Progenitor cell of endocrine pancreas (in vitro differentiated cells): ENCODE measurements at places on chromosomes 1 and 21.

DNA sequence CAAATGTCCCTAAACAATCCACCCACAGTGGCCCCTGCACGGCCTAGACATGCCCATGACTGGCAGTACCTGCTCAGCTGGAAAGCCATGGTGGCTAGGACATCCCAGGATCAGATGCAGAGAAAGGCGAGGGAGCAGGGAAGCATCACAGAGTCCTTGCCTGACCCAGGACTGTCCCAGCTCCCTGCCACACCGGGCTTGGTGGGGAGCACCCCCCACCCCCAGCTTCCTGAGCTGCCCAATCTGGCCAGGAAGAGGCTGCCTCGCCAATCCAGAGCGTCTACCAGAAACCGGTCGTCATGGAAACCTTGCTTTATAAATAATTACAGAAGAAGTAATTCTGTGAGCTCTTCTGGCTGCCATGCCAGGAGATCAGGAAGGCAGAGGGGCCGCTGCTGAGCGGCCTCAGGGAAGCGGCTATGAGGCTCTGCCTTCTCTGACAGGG, 34.8 kb downstream of the ACOT7 start:
- no peak for DNase-seq

- DNase-seq = no peak
Measured at GRCh38 chr21:35489389-35489980, 440.4 kb upstream of the RUNX1 start.

GRCh38 chr1:172642970-172643369, 15.9 kb upstream of the FASLG start:
- DNase-seq = no peak

- DNase-seq = no peak
Measured at GRCh38 chr1:23722652-23723051, 20.6 kb upstream of the ELOA start.

DNA sequence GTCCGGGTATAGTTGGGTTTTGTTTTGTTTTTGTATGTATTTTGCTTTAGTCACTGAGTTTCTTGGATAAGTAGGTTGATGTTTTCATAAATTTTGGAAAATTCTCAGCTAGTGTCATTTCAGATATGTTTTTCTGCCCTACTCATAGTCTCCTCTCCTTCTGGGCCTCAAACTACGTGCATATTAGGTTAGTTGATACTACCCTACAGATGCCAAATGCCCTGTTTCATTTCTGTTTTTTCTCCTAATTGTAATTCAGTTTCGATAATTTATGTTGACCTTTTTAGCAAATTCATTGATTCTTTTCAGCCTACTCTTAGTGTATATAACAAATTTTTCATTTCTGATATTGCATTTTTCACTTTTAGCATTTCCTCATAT, 268.6 kb upstream of the RGS18 start:
- no peak for DNase-seq

DNA sequence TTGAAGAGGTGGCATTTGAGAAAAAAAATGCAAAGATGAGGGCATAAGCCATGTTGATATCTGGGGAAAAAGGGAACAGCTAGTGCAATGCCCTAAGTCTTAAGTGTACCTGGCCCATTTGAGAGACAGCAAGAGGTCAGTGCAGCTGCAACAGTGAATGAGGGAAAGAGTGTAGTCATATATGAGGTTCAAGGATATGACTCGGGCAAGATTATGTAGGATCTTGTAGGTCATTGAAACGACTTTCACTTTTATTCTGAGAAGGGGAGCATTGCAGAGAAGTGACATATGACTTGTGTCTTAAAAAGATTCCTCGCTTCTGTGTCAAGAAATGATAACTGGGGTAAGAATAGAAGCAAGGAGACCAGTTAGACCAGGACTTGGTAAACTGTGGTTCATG, 31.0 kb downstream of the NTMT2 start:
- DNase-seq = no peak

GRCh38 chr1:21344750-21345443, 54.6 kb upstream of the ECE1 start:
- no peak for DNase-seq

DNA sequence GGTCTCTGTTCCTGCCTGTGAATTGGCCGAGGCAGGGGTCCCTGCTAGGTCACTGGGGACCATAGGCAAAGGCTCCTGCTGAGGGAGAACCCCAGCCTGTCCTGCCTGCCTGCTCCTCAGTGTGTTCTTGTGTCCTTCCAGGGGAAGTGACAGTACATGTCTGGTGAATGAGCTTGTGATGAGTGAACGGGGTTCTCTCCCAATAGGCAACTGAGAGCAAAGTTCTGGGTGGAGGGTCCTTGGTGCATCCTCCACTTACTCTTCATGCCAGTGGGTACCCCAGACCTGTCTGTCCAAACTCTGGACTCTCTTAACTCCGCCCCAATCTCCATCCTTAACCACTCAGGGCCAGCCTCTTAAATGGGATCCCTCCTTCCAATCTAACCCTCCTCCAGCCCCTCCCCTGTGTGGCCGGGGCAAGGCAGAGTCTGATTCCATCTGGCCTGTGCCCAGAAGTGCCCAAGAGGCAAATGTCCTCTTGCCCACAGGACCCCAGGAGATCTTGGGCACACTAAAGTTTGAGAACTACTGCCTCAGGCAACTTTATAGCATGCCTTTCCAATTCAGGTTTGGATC, 2.0 kb downstream of the XKR8 start:
- no peak for DNase-seq

DNA sequence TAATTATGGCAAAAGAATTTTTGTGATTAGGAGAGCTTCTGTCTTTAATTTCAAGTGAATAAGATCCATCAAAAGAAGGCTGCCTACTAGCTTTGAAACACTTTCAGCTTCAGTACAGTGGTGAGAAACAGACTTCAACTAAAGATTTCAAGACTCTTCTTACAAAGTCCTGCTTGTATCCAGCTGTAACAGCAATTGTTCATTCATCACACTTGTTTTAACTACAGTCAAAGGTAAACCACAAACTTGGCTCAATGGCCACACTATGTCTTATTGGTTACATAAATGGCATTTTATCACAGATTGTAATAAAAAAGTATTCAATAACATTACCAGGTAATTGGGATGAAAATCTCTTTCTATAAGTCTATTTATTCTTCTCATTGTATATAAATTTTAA, 59.2 kb downstream of the WARS2 start:
- DNase-seq = no peak

- no peak for DNase-seq
Measured at GRCh38 chr1:240149484-240150094, 57.9 kb downstream of the FMN2 start.

DNA sequence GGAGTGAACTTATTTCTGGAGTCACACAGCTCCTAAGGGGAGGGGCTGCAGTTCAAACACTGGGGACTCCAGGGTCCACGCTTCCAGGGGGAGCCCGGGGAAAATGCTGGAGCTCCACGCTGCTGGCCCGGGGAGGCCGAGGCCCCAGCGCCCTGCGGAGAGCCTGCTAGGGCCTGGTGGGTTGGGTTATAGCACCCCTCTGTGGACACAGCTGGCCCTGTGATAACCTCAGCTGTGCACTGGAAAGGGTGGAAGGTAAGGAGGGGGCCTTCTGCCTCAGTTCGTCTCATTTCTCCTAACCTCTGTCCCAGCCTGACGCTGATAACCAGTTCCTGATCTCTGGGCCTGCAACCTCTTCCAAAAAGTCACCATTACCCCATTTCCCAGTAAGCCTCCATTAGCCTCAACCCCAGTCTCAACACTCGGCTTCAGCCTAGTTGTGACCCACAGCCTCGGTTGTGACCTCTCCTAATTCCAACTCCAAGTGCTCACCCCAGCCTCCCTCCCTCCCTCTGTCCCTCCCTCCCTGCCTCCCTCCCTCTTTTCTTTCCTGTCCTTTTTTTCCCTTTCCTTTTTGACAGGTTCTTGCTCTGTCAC, 7.1 kb downstream of the NBL1 start:
- DNase-seq = peak; percentile 44

- DNase-seq = no peak
Measured at GRCh38 chr1:172906778-172907592, 143.8 kb downstream of the TNFSF18 start.

GRCh38 chr1:178490967-178491366, 5.8 kb downstream of the CLEC20A start:
- no peak for DNase-seq

DNA sequence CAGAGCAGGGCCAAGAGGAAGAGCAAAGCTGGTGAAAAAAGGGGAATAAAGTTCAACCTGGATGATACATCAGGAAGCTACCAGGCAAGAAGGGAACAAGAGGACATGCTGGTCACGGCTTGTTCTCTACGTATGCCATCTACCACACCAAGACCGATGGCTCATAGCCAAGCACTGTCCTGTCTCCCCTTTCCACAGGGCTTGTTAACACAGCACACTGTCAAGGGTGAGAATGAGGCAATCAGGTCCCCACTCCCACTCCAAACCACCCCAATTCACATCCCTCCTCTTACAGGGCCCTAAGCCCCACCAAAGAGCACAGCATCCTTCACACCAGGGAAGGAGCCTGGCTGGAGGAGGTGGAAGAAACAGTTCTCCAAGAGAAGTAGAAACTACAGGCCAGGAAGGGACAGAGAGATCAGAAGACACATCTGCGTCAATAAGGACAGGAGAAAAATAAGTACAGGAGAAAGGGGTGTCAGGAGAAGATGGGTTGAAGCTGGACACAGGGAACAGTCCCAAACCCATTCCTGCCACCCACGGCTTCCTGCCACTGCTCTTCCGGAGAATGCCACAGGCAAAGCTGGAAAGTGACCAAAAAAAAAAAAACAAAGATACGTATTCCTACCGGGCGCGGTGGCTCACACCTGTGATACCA, 923 bp upstream of the SHC1 start:
- no peak for DNase-seq

DNA sequence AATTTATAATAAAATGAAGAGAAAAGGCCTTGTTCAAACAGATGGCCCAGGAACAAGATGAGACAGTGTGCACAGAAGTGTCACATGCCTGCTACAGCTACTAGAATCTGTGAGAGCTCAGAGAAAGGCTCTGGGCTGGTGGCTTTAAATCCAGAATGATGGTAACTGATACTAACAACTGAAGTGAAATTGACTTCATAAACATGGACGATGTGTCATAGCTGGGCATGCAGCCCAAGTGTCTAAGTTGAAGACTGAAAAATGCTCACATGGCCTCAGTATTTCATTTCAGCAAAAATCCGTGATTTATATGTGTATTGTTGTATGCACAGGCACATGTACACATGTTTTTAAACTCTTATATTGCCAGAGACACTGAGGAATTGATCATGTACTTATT, 208.3 kb upstream of the RUNX1 start:
- no peak for DNase-seq

DNA sequence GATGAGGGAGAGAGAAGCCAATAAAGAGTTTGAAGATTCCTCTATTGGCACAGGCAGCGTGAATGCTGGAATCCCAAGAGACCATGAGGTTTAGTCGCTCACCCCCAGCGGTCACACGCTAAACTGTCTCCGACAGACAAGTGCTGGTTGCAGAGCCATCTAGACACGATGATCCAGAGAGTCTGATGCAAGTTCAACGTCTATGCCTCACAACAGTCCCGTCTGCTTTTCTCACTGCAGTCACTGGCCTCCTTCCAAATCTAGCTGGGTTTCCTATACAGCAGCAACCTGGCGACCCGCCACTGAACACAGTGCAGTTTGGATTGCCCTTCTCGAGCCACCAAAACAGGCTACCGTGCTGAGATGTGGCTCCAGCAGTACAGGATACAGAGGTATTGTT, 98.6 kb upstream of the KRTAP19-8 start:
- no peak for DNase-seq

GRCh38 chr1:81170721-81171120, 630.0 kb upstream of the ADGRL2 start:
- DNase-seq = no peak

DNA sequence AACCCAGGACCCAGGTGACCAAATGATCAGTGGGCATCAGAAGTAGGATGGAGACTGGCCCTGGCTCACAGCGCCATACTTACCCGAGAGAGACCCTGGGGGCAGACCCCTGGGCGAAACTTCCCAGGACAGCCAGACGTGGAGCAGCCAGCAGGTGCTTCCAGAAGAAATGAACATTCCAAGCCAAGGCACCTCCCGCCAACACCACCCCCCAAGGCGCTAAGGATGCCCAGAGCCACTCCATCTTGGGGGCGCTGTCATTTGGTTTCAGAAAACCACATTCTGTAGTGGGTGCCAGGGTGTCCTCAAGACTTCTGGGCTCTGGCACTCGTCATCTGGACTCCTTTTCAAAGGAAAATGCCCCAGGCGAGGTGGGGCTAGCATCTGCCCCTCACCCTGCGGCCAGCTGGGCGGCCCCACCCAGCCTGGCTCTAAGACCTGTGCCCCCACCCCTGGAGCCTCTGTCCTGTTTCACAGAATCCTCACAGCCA, 98.8 kb downstream of the RIPK4 start:
- no peak for DNase-seq

DNA sequence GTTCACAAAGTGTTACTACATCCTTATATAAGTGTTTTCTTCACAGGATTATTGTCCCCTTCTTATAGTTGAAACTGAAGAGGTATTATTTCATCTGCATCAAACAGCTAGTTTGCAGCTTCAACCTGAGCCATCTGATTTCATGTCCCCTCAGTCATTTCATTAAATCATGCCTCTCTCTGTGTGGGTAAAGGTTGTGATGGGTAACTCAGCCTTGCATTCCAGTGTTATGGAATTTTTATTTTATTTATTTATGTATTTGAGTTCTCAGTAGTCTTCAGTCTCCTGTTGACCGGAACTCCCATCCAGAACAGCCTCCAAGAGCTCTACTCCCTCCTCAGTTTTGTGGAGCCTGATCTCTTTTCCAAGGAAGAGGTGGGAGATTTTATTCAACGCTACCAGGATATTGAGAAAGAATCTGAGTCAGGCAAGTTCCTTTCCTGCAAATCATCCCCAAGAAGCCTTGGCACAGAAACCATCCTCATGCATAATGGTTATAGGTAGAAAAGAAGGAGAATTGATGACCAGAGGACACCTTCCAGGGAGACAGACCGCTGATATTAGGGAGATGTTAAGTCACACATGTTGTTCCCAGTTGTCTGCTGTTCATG, 21.8 kb downstream of the CHD1L start:
- no peak for DNase-seq

GRCh38 chr1:191578281-191578680, 580.0 kb upstream of the RGS18 start:
- DNase-seq = no peak

- DNase-seq = no peak
Measured at GRCh38 chr1:28545246-28545628, 7.6 kb upstream of the TRNAU1AP start.

DNA sequence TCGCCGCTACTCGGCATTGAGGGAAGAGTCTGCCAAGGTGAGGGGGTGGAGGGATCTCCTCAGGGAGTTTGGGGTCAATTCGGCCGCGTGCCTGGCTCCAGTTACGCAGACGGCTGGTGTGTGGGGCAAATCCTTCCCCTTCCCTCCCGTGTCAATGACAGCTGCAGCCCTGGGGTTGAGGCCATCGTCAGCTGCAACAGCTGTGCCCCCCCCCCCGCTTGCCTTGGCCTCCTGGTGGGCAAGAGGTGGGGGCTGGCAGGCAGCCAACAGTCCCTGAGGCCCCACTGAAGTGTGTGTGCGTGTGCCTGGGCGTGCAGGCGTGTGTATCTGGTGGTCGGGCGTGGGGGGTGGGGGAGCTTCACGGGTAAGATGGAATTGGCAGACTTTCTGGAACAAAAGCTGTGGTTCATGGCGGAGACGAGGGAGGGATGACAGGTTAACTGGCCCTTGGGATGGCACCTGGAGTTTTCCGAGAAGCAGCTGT, 25.6 kb downstream of the PPFIA4 start:
- no peak for DNase-seq
